ENCODE measurements at places on chromosomes 16 and 17.

DNA sequence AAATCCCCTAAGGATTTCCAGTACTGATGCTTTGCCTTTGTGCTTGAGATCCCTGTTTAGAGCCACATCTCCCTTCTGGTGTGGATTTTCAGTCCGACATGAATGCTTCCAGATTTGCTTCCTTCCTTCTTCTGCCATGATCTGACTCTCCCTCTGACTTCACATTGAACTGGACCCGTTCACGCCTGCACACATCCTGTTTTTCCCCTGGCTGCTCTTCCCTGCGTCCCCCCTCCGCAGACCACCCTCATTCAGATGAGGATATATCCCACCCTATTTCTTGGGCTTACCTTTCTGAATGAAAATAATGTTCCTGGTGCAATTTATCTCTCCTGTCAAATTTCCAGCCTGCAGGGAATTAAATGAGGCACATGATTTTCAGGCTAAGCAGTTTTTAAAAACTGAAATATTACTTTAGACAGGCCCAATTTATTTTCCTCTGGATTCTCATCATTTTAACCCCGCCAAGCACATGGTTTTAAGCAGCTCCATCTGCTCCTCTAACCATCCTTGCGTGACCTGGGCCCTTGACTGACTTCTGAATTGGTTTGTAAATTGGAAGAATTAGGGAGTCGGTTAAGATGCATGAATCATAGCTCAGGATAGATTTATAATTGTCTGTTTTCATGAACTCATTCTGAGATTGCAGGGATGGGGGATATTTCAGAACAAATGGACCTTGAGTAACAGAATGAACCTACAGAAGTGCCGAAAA, 59.2 kb downstream of the BMERB1 start:
- no peak for DNase-seq

DNA sequence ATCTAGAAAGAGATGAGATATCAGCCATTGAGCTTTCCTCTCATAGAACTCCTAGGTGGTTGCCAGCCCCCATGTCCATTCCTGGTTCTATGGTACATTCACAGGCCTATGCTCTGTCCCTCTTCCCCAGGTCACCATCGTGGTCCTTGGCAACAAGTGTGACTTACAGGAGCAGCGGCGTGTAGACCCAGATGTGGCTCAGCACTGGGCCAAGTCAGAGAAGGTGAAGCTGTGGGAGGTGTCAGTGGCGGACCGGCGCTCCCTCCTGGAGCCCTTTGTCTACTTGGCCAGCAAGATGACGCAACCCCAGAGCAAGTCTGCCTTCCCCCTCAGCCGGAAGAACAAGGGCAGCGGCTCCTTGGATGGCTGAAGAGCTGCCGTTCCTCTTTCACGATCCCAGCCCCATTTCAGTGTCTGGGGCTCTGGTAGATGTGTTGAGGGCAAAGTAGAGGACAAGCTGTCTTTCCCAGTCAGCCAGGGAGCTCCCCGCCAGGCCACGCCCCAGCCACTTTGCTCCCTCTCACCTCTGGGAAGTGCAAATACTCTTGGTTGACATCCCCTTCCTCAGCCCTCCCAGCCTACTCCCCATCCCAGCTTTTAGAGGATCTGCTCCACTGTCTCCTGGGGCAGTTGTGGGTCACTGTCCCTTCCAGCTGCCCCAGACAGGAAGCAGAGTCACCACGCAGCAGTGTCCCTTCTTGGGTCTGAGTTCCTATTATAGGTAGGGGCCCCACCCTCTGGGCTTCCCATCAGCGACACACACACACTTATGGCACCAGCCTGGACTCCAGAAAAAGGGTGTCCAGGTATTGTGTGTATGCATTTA, 3.8 kb downstream of the NKIRAS2 start:
- no peak for DNase-seq

- peak; percentile 97 for DNase-seq
Observed at GRCh38 chr17:75034236-75034908, 12.4 kb downstream of the ATP5PD start.

GRCh38 chr17:45920083-45920482, 25.7 kb downstream of the MAPT start:
- DNase-seq, result no peak

DNA sequence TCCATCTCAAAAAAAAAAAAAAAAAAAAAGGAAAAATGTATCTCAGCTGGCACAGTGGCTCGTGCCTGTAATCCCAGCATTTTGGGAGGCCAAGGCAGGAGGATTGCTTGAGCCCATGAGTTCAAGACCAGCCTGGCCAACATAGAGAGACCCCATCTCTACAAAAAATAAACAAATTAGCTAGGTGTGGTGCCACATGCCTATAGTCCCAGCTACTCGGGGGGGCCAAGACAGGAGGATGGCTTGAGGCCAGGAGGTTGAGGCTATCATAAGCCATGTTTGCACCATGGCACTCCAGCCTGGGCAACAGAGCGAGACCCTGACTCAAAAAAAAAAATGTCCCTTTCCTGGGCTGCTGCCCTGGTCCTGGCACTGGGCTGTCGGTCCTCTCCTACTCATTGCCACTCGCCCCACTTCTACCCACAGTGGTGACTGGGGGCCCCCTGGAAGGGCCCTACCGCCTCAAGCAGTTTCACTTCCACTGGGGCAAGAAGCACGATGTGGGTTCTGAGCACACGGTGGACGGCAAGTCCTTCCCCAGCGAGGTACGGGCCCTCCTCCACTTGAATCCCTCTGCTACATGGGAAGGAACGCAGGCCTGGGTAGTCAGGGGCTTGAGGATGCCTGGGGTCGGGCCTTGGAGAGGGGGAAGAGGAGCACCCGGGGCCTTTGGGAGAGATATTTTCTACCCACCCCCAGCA, 6.1 kb downstream of the CA7 start:
- DNase-seq, result no peak

GRCh38 chr17:81034168-81034777, 678 bp upstream of the BAIAP2 start:
- DNase-seq, result no peak

Data from activated CD4-positive, alpha-beta T cell treated with anti-CD3 and anti-CD28 coated beads, Interleukin-2, amount 50 U/mL, for 48 hours (primary cell).